ENCODE measurements at places on chromosomes 3 and 15.

GRCh38 chr3:150421799-150422548, 13.9 kb downstream of the TSC22D2 start:
- DNase-seq, result no peak

DNA sequence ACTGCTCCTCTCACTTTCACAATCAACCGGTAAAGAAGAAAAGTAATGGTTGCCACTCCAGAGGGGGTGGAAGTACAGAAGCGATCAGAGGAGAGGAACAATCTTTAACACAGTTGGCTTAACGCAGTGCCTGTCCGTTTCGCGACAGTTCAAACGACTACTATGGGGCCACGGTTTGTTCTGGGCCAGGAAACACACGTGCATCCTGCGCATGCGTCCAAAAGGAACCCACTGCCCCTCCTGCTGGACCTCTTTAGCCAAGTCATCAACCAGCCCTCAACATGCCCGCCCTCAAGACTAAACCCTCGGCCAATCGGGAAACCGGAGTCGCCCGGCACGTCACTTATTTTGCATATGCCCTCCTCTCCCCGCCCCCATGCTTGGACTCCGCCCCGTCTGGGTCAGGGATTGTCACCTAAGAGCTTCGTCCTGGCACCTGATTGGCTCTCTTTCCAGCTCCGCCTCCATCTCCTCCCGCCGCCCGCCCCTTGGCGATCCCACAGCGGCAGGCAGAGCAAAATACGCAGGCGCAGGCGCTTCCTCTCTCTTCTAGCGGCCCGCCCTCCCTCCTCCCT, 345 bp upstream of the CDV3 start:
- no peak for DNase-seq

DNA sequence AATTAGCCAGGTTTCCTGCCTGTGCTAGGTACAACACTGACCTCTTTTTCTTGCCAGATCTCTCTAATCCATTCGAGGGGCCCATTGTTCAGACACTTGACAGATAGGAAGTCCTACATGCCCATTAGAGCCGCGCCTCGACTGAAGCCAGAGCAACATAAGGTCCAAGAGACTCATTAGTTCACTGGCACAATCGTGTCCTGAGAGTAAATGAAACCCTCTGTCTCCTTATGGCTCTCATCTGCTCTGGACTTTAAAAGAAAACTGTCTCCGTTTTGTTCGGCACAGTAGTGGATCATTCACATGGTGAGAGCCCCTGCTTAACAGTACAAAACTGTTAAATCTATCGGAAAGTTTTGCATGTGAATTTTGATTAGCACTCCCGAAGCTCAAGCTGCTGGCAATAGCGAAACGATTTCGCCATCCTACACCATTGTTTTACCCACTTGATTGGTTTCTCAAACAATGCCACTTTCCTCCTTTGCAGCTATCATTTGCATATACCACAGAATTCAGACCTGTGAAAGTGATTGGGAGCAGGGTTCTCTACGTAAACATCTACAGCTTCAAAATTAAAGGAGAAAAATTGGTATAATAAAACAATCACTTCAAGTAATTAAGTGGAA, 19.0 kb upstream of the C15orf61 start:
- no peak for DNase-seq

DNA sequence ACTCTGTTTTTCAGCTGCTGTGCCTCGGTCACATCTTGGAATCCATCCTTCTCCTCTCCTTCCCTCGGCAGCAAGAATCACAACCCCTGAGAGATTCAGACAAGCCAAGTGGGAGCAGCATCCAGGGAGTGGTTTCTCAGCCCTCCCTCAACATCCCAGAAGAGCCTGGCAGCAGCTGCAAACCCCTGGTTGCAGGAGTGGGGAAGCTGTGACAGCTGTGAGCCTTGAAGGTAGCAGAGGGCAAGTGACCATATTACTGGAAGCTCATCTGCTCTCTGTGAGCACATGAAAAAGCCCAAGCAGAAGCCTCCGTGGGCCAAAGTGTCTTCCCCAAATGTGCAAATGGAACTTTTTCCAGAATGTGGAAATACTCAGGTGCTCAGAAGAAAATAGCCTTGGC, 312.9 kb downstream of the NTRK3 start:
- no peak for DNase-seq

GRCh38 chr3:41024031-41024836, 175.1 kb upstream of the CTNNB1 start:
- no peak for DNase-seq

GRCh38 chr3:31262201-31262600, 270.5 kb upstream of the STT3B start:
- no peak for DNase-seq

DNA sequence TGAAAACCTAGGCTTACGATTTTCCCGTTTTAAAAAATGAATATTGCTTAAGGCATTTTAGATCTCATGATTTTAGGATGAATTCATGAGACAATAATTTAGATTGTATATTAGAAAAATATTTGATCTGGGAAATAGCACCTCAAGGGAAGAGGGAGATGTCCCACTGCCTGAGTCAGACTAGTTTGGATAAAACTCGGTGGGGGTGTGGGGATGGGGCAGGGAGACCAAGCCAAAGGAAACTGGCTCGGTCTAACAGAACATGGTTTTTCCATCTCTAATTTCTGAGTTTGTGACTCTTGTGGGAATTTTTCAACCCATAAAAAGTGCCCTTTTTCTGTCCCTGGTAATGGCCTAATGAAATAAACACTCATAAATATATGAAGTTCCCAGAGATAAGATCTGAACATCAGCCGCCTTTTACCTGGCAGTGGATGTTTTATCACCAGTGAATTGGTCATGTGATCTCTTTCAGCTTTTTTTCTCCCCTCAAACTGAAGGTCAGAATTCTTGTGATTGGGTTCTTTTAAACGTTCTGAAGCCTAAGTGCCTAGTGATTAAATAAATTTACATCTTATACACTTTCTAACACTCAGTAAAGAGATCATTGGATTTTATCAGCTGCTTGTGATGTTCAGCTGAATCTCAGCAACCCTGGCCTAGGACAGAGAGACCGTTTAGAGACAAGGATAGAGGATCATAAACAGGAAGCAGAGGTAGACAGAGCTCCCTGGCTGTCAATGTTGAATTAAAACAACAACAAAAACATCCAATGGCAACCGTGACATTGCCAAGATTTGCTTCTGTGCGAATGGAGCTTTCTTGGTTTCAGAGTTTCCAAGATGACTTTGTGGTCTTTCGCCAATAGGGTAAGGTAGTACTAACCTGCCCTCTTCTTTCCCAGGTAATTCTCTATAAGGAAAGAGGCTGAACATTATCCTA, 1038.2 kb downstream of the MCTP2 start:
- DNase-seq, result no peak

GRCh38 chr15:73328981-73329380, 39.8 kb downstream of the HCN4 start:
- no peak for DNase-seq

DNA sequence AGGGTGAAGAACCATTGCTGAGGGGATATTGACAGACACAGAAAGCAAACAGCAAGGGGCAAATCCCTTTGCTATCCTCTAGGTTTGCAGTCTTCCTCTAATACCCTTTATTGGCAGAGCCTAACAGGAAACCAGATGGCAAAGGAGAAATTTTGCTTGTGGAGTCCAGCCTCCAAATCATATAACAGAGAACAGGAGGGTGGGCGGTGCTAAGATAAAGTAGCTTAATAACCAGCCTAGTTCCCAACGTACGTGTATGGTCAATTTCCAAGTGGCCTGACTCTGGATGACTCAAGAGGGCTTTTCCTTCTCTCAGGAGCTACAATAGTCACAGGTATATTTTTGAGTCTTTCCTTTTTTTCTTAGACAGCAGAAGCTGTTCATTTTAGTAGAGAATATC, 404.5 kb downstream of the PDCD6IP start:
- no peak for DNase-seq

- DNase-seq, result no peak
Observed at GRCh38 chr3:138827222-138827621, 7.5 kb downstream of the PIK3CB start.

DNA sequence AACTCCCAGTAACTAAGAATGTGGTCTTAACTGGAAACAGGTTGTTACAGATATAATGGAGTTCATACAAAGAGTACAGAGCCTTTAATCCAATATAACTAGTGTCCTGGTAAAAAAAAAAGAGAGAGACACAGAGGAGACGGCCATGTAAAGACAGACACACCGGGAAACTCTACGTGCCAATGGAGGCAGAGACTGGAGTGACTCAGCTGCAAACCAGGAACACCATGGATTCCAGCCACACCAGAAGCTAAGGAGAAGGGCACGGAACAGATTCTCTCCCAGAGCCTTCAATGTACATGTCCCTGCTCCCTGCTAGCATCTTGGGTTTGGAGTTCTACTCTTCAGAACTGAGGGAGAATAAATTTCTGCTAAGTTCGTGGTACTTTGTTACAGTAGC, 4.5 kb downstream of the RNF168 start:
- DNase-seq, result no peak

- no peak for DNase-seq
Observed at GRCh38 chr15:73637527-73637926, 4.3 kb upstream of the NPTN start.

- DNase-seq, result no peak
Observed at GRCh38 chr15:75751116-75751875, 38.6 kb upstream of the CSPG4 start.

- DNase-seq, result peak; percentile 24
Observed at GRCh38 chr3:157136647-157137387, 23.1 kb downstream of the CCNL1 start.

DNA sequence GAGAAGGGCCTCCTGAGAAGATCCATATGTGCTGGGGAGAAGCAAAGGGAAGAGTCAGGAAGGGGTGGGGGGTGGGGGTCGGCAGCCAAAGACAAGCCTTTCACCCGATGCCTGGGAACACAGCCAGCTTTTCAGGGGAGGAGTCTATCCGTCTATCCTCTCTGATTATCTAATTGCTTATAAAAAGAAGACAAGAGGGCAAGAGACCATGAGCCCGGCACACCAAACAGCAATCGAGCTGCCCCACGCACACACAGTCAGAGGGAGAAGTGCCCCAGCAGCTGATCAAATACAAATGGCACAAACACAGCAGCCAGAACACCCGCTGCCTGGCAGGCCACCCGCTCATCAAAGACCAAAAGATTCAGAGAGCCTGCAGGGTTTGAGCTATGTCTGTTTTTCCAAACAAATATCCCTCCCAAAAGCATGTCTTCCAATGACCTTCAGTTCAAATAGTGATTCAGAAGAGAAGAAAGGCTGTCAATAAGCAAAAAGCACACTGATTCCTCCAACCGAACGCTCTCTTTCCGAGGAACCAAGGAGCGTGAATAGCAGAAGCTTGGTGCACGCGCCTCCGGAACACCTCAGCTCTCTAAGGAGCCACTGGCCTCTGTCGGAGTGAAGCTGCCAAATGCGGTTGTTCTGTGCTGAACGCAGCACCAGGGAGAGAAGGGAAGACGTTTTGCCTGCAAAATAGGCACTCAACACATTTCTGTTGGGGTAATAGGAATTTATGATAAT, 419.2 kb downstream of the OCA2 start:
- DNase-seq, result no peak

DNA sequence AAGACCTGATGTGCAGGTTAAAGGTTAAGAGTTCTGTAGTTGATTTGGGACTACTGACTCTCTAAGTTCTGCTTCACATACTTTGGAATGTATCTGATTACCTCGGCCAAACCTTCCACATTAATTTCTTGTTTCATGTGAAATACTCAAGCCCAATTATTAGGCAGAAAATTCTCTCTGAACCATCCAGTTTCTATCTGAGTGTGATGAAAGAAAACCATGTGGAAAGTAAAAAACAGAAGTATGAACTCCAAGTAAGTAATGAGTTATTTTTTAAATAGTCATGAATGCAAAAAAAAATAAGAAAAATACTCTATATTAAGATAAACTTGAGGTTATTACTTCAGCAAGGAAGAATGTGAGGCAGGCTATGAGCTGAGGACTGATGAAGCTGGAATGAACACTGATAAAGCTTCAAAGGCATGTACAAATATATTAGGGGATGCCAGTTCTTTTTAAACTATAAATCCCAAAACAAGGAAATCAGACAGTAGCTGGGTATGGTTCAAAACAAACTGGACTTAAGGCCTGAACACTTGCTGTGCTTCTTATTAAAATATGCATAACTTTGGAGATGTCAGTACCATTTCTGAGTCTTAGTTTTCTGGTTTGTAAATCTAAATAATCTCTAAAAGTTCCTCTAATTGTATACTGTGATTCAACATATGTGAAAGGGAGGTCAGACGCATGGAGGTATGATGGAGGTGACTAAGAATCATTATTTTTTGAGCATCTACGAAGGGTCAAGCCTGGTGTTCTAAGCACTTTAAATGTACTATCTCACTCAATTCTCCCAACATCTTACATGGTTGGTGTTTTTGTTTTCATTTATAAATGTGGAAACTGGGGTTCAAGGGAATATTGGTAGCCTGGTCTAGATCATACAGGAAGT, 59.6 kb downstream of the COL6A6 start:
- no peak for DNase-seq

GRCh38 chr3:64444490-64445108, 219.3 kb upstream of the PRICKLE2 start:
- DNase-seq, result no peak

DNA sequence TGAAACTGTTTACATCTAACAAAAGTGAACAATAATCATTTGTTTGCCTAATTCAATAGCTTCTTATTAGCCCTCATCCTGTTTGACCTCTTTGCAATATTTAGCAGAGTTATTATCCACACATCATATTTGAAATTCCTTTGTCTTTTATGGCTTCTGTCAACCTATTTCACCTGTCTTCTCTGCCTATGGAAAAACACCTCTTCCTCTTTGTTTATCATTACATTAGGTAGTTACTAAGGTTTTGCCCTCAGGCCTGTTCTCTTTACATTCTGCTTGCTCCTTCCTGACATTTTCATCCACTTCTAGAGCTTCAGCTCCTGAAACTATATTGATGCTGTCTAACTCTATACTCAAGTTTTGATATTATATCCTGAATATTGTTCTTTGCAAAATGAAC, 183.0 kb downstream of the SUCNR1 start:
- DNase-seq, result no peak

DNA sequence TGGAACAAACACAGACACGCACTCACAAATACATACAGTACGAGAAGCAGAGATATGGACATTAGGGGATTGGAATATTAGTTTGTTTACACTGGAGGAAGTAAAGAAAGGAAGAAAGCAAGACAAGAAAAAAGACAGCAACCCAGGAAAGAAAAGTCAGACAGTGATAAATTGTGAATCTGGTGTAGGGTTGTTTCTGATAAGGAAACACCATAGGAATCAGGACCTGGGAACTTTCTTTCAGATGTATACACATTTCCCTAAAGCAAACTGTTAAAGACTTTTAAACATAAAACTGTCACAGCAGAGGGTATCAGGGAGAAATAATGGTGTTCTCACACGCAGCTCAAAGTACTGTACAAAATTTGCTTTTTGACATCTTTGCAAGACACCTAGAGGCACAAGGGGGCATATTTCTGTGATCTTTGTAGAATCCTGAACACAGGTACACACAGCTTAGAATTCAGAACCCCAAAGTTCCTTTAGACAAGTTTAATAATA, 153.7 kb downstream of the TUSC7 start:
- DNase-seq, result no peak
